ENCODE measurements at places on chromosomes 6 and 20. TPM values are rescaled to one million over a fixed set of nuclear protein-coding genes. Genes with fewer than 3 reads are reported as not detected.

C6orf58 gene
- total RNA-seq: not detected

SCGN gene
- total RNA-seq: not detected

NRN1 gene
- 7.4 TPM for total RNA-seq

TMEM244 gene
- not detected for total RNA-seq

WDR27 gene
- 24.0 TPM for total RNA-seq

SLC17A1 gene
- total RNA-seq: not detected

ANKRD66 gene
- not detected for total RNA-seq

SLC35D3 gene
- total RNA-seq: not detected

DNA sequence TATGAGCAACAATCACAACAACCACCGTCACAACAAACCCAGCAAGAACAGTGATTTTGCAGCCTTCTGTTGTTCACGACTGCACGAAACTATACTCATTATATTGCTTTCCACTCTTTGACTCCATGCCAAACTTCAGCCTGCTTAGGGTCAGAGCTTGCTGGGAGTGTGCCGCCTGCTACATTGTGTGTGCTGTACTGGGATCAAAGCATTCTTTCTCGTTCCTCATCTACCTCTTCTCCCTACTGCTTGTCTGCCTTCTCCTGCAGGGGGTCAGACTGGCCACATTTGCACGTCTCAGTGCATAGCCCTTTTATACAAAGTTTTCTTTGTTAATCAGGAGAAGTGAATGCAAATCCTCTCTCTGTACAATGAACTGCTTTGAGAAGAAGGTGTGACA is 401.6 kb upstream of the CITED2 start:
- no peak for DNase-seq

GRCh38 chr6:16481697-16482399 is 243.5 kb downstream of the GMPR start:
- DNase-seq: no peak

- DNase-seq: no peak
Observed at GRCh38 chr20:49450281-49450721, 32.2 kb downstream of the KCNB1 start.

- DNase-seq: no peak
Observed at GRCh38 chr6:5851261-5851757, 155.4 kb downstream of the NRN1 start.

- DNase-seq: no peak
Observed at GRCh38 chr20:50834599-50835005, 39.7 kb downstream of the BCAS4 start.

- no peak for DNase-seq
Observed at GRCh38 chr20:47591231-47591630, 89.5 kb downstream of the NCOA3 start.

GRCh38 chr20:20399531-20400500 is 31.9 kb downstream of the INSM1 start:
- DNase-seq: no peak

- no peak for DNase-seq
Observed at GRCh38 chr20:22836211-22836610, 198.9 kb upstream of the SSTR4 start.

DNA sequence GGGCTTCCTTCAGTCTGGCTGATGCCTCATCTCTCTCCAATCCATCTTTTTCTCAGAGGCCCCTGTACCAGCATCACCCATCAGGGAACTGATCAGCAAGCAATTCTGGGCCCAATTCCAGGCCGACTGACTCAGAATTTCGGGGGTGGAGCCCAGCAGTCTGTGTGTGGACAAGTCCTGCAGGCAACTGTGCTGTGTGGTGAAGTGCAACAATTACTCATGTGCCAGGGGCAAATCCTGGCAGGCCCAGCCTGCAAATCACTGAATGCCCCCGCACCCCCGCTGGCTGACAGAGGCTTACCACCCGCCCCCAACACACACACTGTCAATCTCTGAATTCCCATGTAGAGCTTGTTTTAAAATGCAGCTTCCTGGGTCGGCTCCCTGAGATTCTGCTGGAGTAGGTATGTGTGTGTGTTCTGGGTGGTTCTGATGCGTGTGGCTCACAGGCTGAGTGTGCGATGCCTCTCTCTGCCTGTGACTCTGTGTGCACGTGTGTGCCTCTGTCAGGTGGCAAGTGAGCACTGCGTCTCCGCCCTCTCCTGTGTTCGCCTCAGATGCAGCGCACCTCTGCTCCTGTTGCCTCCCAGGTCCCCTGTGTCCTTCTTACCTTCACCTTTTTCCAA is 45.4 kb downstream of the SSR1 start:
- peak; percentile 32 for DNase-seq

- no peak for DNase-seq
Observed at GRCh38 chr20:60036746-60037499, 78.7 kb downstream of the CDH26 start.

- no peak for DNase-seq
Observed at GRCh38 chr6:164164876-164165275, 750.4 kb downstream of the QKI start.

DNA sequence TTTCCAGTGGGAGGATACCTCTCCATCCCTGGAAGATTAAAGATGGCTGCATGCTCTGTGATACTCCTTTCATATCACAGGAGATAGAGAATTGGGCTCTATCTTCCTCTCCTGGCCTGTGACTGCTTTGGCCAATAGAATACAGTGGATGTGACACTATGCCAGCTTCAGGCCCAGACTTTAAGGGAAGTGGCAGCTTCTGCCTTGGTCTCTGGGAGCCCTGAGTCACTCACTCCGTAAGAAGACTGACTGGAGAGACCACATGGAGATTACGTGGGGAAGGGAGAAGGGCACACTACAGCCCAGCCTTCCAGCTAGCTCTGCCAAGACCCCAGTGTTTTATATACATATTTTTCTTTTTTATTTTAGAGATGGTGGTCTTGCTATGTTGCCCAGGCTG is 10.4 kb upstream of the MMP9 start:
- DNase-seq: no peak

DNA sequence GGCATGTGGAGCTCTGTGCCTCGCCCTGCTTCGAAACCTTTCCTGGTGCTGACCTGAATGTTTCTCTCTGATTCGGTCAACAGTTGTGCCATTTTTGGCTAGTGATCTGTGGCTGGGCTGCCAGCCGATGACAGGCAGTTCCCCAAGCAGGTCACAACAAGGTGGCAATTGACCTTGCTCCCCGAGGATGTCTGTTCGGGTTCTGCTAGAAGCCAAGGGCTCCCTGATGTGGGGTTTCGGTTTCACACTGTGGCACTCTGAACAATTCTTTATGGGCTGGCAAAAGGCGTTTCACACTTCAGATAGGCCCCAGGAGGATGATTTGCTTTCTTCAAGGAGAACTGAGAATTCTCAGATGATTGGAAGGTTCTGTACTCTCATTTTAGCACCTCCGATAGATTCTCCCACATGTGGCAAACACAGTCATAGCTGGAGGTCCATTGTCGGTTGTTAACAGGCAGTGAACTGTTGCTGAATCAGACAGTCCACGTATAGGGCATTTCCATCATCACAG is 135.6 kb downstream of the SLC24A3 start:
- no peak for DNase-seq

DNA sequence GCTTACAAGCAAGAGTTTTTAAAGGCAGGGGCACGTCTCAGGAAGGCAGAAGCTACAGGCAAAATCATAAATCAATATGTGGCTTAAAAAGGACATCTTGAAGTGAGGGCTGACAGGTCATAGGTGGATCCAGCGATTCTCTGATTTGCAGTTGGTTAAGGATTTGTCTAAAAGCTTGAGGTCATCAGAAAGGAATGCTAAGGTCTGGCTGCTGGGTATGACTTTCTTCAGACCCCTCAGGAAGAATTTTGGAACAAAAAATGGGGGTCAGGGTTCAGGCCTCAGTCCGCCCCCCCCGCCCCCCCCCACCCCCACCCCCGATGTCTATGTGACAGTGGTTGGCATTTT is 261.9 kb downstream of the CDH4 start:
- no peak for DNase-seq

DNA sequence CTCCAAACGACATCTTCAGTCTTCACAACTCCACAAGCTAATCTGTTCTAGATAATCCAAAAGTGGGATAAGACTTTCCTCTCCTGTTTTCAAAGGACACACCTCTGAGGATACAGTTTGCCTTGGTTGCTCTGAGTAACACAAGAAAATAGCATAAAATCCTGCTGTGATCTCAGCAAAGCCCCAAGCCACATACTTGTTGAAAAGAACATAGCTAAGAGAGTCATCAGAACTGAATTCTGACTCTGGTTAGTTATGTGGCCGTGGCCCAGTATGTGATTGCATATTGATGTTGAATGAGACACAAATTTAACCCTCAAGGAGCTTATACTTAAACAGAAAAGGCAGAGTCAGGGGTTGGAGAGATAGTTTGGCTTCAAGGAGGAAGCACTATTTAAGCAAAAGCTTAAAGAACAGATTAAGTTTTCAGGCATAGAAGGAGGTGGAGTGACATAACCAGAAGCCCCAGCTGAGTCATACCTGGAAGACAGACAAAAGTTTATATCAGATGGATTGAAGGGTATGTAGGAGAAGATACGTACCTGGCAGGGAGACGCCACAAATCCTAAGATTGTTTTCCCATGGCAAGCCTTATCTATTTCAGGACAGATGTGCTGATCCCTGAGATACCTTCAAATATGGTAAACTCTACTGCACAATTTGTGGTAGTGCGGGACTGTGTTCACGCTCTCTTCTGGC is 41.2 kb downstream of the OPN5 start:
- DNase-seq: no peak

Data from NCI-H460 (cell line).